Urinary bladder (tissue), 4 donors: ENCODE measurements at places on chromosomes 12 and 14. TPM values are rescaled to one million over a fixed set of nuclear protein-coding genes. Genes with fewer than 3 reads are reported as not detected.

- DNase-seq = no peak
Observed at GRCh38 chr14:101494826-101495225, 66.5 kb upstream of the DIO3 start.

DNA sequence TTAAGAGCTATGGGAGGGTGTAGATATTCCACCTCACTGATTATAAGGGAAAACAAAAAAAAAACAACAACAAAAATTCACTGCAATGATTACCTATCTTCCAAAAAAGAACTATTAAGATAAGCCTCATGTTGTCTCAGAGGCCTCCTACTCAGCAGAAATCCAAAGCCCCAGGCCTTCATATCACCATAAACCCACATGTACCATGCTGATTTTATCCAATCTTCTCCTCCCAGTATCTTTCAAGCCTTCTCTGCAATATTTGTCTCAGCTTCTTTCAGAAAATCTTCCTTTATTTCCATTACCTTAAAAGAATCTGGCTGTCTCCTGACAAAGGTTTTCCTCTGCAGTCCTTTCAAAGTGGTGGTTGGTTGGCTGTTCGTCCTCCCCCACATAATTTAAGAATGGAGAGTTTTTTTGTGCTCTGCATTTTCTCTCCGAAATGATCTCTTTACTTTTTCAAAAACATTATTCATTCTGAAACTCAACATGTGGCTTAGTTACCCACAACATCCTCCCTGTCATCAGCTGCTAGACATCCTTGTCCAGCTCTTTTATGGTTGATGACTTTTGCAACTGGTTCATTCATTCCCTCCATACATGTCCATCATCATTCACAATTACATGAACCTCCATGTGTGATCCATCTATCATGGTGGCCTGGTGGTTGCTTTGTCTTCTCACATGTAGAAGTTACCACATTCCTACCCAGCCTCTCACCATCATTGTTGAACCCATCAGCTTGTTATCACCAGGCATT, 2.9 kb upstream of the EPYC start:
- DNase-seq = no peak

GRCh38 chr12:130337488-130338303, at the start of gene PIWIL1:
PIWIL1 (plus strand) TSS chr12:130337887; CDS start chr12:130342592, 4,705 bp downstream.
- DNase-seq = no peak

GRCh38 chr12:51883295-51883694, 4.6 kb upstream of the ANKRD33 start:
- DNase-seq = no peak

DNA sequence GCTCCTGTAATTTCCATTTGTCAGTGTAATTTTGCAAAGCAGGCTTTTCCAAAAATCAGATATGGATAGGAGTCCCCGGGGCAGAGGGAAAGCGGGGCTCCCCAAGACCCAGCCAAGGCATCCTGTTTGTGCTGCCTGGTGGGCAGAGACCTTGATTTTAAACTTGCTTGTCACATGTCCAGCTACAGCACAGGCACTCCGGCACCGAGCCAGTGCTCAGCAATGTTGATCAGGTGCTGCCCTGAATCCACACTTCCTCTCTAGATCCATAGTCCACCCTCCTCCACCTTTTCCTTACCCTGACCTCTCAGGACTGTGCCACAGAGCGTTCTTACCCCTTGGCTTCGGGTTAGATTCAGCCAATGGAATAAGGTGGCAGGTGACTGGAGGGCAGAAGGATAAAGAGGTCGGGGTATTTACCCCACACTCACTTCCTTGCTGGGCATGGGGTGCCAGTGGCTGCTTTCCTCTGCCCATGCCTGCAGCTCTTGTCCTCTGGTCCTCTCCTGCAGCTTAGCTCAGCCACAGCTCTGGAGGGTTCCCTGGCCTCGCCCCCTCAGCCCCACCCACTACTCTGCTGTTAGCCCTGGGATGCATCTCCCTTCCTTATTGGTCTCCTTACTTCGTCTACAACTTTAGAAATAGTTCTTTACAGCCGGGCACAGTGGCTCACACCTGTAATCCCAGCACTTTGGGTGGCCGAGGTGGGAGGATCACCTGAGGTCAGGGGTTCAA, 80.1 kb downstream of the IRF2BPL start:
- no peak for DNase-seq

GRCh38 chr12:121804417-121805111, 755 bp downstream of the SETD1B start:
- DNase-seq = no peak

GRCh38 chr14:24439830-24440605, 2.6 kb downstream of the SDR39U1 start:
- no peak for DNase-seq

DNA sequence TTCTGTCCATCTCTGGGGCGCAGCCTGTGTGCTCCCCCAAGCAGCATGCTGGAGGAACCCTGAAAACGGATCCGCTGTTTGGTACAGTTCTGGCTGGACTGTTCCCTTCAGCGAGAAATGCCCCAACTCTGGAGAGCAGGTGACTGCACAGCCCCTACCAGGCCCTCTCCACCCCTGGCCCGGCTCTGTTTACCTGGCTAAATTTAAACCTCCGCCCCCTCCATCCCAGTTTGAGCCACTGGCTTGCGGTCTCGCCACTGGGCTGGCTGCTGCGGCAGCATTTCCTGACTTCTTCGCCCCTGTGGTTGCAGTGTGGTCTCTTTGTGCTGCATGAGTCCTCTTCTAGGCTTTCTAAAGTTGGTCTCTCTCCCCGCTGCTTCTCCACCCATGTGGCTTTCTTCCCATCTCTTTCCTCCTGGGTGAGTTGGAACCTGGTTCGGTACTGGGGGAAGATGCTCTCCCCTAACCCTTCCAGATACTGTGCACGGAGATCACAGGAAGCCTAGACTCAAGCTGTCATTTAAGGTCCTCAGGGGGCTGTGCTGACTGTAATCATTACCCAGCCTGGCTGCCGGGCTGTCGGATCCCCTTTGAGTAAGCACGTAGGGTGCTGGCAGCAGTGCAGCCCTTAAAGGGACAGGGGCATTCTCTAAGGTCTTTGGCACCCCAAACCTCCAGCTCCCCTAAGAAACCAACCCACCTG, 60.6 kb downstream of the FBXL14 start:
- no peak for DNase-seq

DNA sequence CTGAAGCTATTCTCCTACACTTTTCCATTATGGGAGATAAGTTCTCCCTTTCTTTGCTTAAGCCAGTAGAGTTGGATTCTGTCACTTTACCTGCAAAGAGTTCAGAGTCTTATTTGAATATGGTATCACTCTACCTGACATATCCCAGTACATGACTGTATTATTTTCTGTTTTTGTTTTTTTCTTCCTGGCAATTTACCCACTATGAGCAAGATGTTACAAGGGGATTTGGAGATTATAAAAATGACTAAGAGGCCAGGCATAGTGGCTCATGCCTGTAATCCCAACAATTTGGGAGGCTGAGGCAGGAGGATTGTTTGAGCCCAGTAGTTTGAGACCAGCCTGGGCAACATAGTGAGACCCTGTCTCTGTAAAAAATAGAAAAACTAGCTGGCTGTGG, 46.4 kb upstream of the CHST11 start:
- DNase-seq = no peak

DNA sequence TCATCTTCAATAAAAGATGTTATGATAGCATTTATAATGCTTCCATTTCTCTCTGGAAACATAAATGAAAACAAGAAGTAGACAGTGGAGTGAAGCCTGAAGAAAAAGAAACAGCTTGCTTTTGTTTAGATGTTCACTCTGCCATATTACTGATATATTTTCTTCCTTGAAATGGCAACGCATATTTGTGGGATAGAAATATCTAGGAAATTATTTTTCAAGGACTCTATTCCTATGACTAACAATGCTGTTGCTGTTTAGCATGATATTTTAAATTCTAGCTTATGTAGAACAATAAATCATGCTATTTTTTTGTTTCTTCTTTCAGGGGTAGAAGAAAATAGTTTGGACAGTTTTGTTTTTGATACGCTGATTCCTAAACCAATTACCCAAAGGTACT, 359.0 kb downstream of the NAV3 start:
- DNase-seq = no peak

GRCh38 chr14:36315159-36315853, 5.1 kb downstream of the MBIP start:
- DNase-seq = no peak

- DNase-seq = no peak
Observed at GRCh38 chr14:73786636-73787485, 64.8 kb upstream of the PTGR2 start.

DNA sequence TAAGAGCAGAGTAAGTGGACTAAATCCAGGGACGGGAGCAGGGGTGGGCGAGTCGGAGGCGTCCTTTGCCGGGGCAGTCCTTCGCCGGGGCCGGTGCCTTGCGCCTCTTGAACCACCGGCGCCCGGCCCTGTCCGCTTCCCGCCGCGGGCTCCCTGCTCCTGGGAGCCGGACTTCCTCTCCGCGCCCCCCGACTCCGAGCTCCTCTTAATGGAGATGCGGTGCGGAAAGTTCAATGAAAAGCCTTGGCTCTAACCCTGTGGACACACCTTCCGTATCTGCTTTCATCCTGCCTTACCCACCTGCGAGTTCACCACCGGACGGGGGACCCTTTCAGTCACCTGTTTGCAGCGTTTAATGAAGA, 412 bp downstream of the FGFR1OP2 start:
- DNase-seq = no peak

- DNase-seq = no peak
Observed at GRCh38 chr14:24056800-24057184, 5.0 kb downstream of the CARMIL3 start.

- DNase-seq = no peak
Observed at GRCh38 chr14:33959692-33960151, 8.8 kb upstream of the EGLN3 start.

DNA sequence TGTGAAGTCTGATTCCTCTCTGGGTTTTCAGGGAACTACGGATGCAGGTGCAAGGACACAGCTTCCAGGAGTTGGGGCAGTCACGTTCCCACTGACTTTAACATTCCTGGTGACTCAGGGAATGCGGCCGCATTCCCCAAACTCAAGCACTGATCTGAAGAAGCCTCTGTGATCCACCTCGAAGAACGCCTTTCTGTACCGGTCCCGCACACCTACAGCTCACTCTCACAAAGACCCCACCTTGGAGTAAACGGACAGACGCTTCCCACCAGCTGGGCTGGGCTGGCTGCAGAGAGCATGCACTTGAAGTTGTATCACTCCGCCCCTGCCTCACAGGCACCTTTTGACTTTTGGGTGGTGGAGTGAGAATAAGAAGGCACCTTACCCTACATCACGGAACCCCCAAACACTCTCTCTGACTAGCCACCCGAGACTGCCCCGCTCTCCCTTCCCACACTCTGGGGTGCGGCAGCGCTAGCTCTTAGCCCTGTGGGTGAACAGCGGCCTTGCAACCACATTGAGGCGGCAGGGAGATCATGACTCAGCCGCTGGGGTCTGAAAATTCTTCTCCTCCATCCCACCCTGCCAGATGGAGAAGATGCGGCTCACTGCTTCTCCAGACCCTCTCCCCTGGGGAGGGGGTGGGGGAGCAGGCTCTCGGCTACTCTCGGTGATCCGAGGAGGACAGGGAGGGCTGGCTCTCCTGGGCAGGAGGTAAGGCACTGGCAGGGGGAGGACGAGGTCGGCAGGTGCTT, 23.7 kb upstream of the HDAC7 start:
- no peak for DNase-seq

GRCh38 chr12:53990311-53991076, 5.5 kb downstream of the HOXC10 start:
- no peak for DNase-seq

Gene HOTAIR
- total RNA-seq = 1.1 TPM

Gene LYSET
- total RNA-seq = 9.4 TPM

Gene CHURC1
- 75.5 TPM for total RNA-seq

Gene STYK1
- 5.0 TPM for total RNA-seq

Gene CARMIL3
- 1.5 TPM for total RNA-seq

Gene PRH2
- not detected for total RNA-seq

Gene KRT85
- not detected for total RNA-seq

Gene IL31
- total RNA-seq = not detected
